ENCODE measurements at places on chromosomes 3 and 15.
A peak's percentile ranks its signal among the peaks of the same experiment; 100 is the strongest.

- DNase-seq, result no peak
Observed at GRCh38 chr3:1380926-1381646, 288.3 kb downstream of the CNTN6 start.

GRCh38 chr3:4680871-4681300, 187.7 kb downstream of the ITPR1 start:
- no peak for DNase-seq

DNA sequence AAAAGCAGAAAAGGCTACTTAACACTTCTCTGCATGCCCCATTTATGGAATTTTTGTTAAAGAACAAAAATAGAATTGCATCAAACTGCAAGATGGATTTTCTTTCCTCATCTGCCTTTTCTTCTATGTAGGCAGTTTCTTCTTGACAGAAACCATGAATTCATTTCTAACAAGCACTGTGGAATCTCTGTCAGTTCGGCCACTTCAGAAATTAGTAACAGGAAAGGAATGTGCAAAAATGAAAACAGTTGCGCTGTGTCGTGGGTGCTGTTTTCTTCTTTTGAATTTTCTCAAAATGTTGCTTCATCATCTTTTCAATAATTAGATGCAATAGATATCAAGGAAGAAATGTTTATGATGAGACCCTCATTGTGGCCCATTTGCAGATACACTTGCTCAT, 151.6 kb downstream of the FOXB1 start:
- no peak for DNase-seq

DNA sequence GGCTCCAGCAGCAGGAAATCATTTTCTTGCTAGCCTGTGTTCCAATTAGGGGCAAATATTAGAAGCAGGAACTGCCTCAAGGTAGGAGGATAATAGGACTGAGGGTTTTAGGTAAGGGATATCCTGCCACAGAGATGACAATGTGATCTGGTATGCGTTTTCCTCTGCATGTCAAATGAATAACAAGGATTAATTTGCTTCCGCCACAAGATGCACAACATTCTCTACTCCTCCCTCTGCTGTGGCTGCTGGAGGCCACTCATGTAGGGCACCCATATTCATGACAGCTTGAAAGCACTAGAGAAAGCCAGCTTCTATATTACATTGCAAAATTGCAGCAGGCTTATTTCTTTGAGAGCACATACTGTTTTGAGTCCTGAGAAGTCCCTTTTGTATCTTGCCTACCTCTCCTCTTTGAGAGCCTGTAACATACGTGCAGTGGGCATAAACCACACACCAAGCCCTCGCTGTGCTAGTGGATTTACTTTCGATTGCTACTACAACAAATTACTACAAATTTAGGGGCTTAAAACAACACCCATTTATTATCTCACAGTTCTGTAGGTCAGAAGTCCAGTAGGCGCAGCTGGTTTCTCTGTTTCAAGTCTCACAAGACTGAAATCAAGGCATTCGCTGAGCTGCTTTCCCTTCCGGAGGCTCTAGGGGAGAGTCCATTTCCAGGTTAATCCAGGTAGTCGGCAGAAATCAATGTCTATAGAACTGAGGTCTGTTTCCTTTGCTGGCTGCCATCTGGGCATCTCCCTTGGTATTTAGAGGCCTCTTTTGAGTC, 5.9 kb upstream of the CD47 start:
- DNase-seq, result no peak

- no peak for DNase-seq
Observed at GRCh38 chr3:11373235-11373634, 101.0 kb downstream of the ATG7 start.

GRCh38 chr15:73800662-73801345, 47.7 kb upstream of the INSYN1 start:
- no peak for DNase-seq

DNA sequence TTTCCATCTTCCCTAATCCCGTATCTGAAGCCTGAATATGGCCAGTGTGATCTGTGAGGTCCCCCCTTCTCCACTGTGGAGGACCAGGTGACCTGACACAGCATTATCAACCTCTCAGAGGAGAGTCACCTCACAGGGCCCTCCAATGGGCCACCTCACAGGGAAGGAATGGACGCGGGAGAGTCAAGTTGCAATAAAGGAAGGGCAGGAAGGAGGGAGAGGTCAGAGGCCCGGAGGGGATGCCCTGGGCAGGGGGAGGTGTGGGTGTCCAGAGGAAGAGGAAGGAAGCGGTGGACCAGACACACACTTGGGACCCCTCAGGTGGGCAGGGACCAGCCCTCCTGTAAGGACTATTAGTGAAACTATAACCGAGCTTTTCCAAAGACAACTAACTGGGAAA, 14.6 kb upstream of the LRRC15 start:
- no peak for DNase-seq

- DNase-seq, result no peak
Observed at GRCh38 chr3:146359841-146360240, 108.9 kb upstream of the PLSCR4 start.

- DNase-seq, result no peak
Observed at GRCh38 chr15:101676921-101677329, 24.7 kb upstream of the TM2D3 start.

DNA sequence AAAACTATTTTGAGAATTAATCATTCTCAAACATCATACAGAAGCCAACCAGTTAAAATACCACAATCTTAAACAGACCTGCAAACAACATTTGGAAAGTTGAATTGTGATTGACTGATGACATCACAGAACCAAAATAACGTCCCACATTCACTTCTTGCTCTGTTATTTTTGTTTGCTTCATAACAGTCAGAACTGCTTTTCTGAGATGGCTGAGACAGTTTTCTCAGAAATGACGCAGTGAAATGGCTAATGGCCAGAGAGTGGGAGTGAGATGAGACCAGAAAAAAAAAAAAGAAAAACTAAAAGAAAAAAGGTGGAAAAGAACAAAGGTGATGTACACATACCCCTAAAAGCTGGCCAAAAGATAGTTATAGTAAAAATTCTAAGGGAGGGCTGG, 1061.2 kb downstream of the FHIT start:
- no peak for DNase-seq

- no peak for DNase-seq
Observed at GRCh38 chr3:69390771-69391170, 4.9 kb upstream of the FRMD4B start.

GRCh38 chr15:66702035-66702786, at the start of gene SMAD6:
SMAD6 (plus strand) TSS chr15:66702236; CDS start chr15:66703259, 1,023 bp downstream.
- peak; percentile 74 for DNase-seq

DNA sequence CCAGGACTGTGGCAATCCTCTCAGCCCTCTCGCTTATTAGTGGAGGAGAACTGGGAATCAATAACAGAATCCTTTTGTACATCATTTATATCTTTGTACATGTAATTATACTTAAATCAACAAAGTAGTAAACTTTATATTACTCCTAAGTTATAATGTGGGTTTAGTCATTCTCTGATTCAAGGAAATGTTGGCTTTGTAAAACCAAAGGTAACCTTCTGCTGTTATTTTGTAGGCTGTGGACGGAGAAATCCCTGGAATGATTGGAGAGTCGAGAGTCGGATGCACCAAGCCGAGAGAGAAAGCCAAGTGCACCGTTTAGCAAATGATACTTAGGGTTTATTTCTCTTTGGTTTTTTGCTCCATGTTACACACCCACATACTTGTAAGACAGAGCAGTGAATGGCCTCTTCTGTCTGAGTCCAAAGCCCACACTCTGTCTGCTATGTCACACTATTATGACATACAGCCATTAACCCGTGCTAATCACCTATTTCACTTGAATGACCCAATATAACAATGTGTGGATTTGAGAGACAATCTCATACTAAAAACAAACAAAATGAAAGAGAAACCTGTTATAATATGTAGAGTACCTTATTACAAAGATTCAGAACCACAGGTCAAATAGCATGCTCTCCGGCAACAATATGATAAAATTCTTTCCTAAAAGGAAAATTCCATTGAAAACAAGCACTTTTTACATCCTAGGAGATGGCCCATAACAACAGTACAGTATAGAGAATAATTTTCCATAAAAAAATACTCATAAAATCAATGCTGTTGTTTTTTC, 72.2 kb downstream of the MECOM start:
- DNase-seq, result no peak

DNA sequence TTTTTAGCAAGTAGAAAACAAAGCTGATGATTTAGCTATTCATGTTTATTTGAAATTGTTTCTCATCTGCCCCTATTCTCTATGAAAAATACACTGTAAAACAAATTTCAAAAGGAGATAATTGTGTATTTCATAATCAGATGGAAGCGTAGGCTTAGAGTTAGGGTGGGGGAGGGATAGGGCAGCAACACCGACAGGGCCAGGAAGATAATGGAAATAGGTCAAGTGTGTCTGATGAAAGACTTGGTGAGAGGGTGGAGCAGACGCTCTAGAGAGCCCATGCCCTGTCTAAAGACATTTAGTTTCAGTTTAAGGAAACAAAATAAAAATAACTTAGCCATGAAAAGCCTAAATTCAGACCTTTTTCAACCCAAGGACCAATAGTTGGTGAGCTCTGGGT, 51.6 kb upstream of the ARL6 start:
- DNase-seq, result no peak

DNA sequence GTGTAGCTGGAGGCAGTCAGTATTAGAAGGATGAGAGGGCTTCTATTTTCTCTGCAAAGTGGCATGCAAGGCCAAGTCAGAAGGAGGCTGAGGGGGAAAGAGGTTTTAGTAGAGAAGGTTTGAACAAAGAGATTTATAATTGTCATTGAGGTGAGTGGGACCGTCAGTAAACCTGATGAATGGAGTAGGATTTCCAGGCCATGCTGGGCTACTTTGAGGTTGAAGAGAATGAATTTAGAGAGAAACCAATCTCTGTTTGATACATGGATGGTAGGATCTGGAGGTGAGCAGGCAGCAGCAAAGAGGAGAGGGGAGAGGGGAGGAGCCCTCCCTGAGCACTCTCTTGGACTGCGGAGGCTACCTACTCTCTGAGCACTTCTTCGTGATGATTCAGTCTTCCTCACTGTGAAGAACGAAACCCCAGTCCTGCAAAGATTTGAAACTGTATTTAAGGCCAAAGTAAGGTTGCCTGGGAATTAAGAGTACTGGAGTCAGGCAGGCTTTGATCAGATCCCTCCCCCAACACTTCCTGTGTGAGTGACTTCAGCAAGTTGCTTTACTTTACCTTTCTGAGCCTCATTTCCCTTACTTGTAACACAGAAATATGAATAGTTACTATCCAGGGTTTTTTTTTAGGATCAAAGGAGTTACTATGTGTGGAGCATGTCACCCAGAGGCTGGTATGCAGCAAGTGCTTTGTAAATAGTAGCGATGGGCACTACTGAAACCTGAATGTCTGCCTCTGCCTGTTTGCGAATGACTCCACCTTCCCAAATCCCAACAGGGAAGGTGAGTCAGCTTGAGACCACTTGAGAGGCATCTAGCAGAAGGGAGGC, 75.8 kb downstream of the RPL39L start:
- DNase-seq, result no peak

GRCh38 chr15:70014860-70015490, 82.7 kb downstream of the TLE3 start:
- DNase-seq, result peak; percentile 34

DNA sequence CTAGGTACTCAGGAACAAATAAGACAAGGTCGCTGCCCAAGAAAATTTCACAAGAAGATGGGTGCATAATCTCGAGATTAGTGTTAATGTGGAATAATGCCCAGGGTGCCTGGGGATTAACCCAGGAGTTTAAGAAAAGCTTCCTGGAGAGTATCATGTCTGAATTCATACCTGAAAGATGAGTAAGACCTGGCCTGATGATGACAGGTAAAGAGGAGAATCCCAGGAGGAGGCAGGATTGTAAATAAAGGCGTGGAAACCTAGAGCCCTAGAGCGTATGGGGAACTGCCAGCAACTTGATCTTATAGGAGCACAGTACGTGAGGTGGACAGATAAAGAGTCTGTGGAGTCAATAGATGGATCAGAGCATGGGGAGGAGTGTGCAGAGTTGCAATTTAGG, 43.0 kb downstream of the ARRDC4 start:
- DNase-seq, result no peak

DNA sequence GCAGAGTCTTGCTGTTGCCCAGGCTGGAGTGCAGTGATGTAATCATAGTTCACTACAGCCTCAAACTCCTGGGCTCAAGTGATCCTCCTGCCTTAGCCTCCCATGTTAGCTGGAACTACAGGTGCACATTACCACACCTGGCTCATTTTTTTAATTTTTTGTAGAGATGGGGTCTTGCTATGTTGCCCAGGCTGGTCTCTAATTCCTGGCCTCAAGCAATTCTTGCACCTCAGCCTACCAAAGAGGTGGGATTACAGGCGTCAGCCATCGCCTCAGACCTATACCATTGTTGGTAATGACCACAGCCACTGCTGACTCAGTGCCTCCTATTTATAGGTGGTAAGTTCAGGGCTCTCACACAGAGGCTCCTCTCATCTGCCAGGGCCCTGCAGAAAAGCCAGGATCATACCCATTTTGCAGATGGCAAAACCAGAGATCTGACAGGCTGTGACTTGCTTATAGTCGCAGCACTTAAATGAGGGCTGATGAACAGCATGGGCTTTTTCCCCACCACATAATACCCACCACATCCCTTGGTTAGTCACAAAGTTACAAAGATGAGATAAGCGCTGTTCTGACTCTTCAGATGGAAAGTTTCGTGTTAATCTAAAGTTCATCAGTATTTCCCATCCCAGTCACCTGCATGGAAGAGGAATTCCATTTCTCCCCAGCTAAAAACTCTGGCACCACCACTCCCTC, 21.8 kb upstream of the SPATA12 start:
- no peak for DNase-seq

DNA sequence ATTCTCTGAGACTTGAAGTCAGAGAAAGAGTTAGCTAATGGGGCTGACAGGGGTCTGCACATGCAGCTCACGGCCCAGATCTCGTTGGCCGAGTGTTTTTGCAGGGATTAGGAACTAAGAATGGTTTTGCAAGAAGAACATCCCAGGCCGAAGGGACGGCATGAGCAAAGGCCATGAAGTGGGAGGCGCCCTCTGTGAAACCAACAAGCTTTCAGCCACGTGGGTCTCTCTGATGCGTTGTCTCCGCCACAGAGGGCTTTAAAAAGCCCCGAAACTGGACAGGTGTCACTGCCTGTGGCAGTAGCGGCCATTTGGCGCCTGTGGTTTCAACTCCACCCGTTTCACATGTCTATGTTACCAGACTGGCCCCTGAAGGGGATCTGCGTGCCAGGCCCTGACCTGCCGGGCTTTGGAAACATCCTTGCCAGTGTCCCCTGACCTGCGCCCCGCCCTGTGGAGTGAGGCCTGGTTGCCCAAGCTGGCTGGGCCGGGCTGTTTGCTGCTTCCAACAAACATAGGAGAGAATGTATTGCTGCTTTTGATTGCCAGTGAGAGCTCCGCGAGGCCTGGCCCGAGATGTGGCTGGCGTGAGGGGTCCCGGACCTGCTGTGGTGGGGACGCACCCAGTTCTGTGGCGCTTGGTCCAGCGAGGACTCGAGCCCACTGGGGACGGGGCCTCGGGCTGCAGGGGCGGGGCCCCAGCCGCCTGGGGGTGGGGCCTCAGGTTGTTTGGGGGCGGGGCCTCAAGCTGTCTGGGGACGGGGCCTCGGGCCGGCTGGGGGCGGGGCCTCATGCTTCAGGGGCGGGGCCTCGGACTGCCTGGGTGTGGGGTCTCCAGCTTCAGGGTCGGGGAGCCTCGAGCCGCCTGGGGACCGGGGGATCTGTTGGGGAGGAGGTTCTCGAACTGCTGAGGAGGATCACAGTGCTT, 30.4 kb downstream of the GOLGA6L2 start:
- DNase-seq, result no peak
